ENCODE measurements at places on chromosomes 11 and 22.

- no peak for DNase-seq
Measured at GRCh38 chr11:3170044-3170755, 5.1 kb upstream of the OSBPL5 start.

DNA sequence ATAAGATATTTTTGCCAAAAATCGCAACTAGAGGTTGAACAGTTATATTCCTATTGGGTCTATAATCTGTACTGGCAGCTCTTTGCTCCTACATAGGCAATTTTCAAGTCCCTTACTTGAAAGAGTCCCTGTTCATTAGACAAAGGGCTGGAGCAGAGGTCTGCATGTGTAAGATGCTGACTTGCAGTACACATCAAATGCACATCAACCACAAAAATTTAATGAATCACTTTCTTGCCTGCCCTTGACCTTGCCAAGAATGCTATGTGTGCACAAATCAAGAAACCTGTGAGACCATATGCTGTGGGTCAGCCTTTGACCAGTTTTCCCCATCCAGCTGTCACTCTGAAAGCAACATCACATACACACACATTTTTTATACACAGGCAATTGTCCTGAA is 661.5 kb downstream of the LRRC4C start:
- no peak for DNase-seq

- no peak for DNase-seq
Measured at GRCh38 chr22:37581504-37581903, 1.6 kb upstream of the LGALS2 start.

DNA sequence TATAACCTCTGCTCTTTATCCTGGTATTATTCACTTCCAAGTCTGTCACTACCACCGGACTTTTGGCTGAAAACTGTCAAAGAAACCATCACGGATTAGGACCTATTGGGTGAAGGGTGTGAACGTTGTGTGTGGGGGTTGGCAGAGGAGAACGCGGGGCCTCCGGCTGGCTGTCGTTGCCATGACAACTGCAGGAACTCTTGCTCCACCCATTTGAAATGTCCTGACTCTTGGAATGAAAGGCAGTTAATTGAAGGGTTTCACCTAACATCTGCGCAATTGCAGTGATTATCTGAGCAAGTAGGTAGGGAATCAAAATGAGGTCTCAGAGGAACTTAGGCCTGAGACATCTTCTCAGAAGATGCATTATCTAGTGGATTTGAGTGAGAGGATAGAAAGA is 60.9 kb upstream of the CLMP start:
- DNase-seq: no peak
